Left ventricle myocardium superior (tissue), 1 donor: ENCODE measurements at places on chromosomes 16 and 17. TPM values are rescaled to one million over a fixed set of nuclear protein-coding genes. Genes with fewer than 3 reads are reported as not detected.
A peak's percentile ranks its signal among the peaks of the same experiment; 100 is the strongest.

- DNase-seq, result no peak
These were observed 309.4 kb upstream of the CDH5 start for GRCh38 chr16:66057057-66057456.

DNA sequence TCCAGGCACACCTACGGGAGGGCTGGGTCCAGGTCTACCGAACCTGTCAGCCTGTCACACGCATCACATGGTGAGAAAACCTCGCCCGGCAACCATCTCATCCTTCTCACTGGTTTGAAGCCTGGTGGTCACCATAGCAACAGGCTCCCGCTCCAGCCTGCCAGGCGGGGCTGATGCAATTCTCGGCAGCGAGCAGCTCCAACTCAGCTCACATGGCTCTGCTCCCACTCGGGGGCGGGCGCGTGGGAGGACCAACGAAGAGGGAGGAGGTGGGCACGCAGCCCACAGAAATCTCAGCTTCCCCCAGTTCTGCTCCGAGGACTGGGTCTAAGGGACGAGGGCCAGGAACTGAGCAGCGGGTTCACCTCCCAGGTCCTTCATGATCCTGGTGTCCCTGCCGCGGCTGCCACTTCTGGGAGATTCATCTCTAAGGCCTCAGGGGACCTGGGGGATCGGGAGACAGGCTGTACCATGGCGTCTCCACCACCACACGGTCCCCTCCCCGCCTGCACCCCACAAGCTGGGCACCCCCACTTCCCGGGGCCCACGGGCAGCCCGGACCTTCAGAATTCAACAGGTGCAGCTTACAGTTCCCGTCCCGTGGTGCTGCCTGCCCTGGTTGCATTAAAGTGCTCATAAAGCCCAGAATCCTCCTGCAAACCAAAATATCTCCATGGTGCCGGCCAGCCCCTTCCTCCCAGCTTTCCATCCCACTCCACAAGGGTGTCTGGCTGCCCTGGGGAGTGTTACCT is 25.8 kb downstream of the ABR start:
- peak; percentile 78 for DNase-seq

DNA sequence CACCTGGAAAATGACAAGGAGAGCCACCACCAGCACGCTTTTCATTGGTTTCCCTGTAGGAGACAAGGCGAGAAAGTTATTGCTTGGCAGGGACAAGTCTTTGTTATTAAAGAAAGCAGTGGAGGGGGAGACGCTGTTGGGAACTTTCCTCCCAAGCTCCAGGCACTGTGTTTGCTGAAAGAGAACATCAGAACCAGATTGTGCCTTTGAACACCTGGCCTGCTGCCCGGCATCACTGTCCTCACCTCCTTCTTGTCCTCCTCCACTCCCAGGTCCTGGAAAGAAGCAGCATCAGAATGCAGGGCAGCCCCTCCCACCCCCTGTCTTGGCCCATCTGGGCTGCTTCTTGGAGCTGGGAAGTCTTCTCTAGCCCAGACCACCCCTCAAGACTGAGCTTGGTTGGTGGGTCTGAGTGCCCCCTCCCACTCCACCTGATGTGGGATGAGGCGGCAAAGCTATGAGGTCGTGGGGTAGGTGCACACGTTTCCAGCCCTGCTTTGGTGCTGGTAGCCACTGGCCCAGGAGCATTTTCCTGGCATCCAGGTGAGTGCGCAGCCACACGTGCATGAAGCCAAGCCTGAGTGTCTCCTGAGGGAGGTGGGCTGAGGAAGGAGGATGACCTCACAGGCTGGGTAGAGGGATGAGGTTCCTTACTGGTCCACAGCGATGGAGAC is 6.2 kb downstream of the CCR7 start:
- DNase-seq, result no peak

DNA sequence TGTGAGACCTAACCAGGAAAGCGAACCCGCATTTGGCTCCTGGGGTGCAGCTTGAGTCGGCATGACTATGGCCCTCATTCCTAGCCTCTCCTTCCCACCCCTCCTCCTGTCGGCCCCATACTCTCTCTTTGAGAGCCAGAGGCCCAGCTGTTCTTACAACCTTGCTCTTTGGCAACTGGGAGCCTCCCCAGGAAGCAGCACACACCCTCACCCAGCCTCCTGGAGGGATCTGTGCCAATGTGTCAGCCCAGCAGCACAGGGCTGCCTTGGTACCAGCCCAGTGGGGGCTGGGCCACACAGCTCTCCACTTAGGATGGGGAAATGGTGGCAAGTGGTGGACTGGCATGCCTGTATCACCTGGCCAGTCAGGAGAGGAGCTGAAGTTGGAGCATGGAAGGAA is 70.3 kb upstream of the LGALS9 start:
- DNase-seq, result no peak

DNA sequence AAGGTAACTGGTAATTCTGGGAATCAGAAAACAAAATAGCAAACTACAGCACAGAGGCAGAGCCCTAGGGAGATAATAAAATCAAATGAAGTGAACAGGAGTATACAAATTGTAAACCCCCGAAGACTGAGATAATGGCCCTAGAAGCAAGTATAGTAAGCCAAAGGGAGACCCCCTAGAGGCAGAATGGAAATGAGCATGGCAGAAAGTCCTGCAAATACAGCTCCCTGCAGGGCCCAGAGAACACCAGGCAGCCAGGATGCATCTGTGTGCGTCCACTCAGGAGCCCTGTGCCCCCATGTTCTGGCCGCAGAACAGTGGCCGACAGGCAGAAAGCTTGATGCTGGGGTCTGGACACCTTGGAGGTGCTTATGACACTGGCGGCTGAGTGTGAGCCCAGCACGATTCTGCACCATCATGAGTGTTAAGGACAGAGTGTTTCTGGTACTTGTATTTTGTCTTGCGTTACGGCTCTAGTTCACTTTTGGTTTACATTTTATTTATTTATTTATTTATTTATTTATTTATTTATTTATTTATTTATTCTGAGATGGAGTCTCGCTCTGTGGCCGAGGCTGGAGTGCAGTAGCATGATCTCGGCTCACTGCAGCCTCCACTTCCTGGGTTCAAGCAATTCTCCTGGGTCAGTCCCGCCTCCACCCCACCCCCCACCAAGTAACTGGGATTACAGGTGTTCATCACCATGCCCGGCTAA is 48.7 kb downstream of the RGS9 start:
- no peak for DNase-seq

DNA sequence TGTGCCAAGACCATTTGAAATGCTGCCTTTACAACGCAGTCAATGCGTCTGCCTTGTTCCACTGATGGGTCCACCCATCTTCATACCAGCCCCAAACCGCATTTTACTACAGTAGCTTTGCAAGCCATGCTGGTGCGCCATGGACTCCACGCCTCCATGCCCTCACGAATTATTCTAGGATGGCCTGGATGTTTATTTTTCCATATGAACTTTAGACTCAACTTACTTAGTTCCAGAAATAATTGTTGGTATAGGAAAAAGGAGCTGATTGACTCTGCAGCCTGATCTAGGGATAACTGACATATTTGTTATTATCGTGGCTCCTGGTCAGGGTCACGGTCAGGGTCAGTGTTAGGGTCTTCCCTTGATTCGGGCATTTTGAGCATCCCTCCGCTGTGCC is 70.0 kb upstream of the ZNF469 start:
- DNase-seq, result no peak

GRCh38 chr16:9119795-9120194 is 28.4 kb downstream of the HAPSTR1 start:
- no peak for DNase-seq

DNA sequence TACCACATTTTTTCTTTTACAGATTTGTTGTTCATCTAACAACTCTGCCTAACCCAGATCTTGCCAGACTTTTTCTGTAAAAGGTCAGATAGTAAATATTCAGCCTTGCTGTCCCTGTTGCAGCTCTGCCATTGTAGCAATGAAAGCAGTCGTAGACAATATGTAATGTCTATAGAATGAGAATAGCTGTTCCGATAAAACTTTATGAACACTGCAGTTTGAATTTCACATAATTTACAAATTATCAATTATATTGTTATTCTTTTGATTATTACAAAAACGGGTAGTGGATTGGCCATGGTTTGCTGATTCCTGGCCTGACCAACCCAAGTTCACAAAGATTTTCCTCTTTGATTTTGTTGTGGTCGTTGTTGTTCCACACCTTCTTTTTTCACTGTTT is 2.9 kb downstream of the LRRC37B start:
- no peak for DNase-seq

GRCh38 chr17:42389899-42390298 is 1.7 kb upstream of the STAT3 start:
- no peak for DNase-seq

GRCh38 chr17:74893936-74894671 is 671 bp upstream of the FADS6 start:
- DNase-seq, result no peak

- DNase-seq, result no peak
These were observed 3.5 kb upstream of the DRG2 start for GRCh38 chr17:18084256-18084655.

- DNase-seq, result no peak
These were observed 39.2 kb downstream of the CYTH1 start for GRCh38 chr17:78742901-78743300.

GRCh38 chr16:70589998-70590471 is 56.3 kb upstream of the IL34 start:
- DNase-seq, result peak; percentile 56

DNA sequence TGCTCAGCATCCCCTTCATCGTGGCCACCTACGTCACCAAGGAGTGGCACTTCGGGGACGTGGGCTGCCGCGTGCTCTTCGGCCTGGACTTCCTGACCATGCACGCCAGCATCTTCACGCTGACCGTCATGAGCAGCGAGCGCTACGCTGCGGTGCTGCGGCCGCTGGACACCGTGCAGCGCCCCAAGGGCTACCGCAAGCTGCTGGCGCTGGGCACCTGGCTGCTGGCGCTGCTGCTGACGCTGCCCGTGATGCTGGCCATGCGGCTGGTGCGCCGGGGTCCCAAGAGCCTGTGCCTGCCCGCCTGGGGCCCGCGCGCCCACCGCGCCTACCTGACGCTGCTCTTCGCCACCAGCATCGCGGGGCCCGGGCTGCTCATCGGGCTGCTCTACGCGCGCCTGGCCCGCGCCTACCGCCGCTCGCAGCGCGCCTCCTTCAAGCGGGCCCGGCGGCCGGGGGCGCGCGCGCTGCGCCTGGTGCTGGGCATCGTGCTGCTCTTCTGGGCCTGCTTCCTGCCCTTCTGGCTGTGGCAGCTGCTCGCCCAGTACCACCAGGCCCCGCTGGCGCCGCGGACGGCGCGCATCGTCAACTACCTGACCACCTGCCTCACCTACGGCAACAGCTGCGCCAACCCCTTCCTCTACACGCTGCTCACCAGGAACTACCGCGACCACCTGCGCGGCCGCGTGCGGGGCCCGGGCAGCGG is 3.2 kb downstream of the UTS2R start:
- DNase-seq, result no peak

- no peak for DNase-seq
These were observed 16.2 kb upstream of the SEZ6 start for GRCh38 chr17:29022074-29022473.

GRCh38 chr16:65476448-65476955 is 354.6 kb upstream of the CDH11 start:
- no peak for DNase-seq

DNA sequence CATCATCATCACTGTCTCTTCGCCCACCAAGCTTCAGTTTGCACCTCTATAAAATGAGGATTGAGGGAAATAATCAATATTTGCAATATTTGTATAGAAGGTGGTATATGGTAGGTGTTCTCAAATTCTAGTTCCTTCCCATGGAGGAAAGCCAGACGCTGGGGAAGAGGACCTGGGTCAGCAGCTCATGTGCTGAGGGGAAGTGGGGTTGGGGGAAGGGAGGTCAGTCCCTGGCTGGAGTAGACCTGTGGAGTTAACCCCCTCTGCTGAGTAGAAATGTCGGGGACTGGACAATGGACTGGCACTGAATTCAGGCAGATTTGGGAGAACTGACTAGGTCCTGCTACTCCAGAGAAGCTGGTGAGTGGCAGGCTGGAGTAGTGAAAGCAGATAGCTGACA is 12.8 kb upstream of the ITGB3 start:
- no peak for DNase-seq

DNA sequence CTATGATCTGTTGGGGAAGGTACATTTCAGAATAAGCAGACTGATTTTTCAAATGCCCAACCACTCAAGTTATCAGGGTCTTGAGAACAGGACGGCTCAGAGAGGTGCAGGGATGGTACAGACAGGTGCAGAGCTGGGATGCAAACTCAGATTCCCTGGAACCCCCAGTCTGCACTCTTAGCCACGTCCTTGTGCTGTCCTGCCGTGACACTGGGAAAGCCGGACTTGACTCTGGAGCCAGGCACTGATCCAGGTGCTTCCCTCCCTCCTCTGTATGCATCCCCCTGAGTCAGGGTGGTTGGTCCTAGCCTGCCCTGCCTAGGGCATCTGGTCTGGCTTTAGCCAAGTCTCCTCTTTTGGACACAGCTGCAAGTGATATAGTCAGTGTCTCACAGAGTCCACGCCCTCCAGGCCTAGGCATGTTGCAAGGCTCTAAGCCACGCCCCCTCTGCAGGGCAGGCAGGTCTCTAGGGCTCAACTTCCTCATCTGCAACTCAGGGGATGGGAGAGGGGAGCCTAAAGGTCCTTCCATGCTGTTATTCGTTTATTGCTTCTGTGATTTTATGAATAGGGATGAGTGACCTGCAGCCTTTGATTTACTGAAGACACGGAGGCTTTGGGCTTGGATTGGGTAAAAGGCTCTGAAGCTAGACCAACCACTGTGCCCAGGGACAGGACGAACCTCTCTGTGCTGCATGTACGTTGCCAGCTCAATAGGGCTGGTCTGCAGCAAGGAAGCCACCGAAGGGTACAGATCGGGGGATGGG is 97.3 kb downstream of the SDK2 start:
- peak; percentile 47 for DNase-seq

DNA sequence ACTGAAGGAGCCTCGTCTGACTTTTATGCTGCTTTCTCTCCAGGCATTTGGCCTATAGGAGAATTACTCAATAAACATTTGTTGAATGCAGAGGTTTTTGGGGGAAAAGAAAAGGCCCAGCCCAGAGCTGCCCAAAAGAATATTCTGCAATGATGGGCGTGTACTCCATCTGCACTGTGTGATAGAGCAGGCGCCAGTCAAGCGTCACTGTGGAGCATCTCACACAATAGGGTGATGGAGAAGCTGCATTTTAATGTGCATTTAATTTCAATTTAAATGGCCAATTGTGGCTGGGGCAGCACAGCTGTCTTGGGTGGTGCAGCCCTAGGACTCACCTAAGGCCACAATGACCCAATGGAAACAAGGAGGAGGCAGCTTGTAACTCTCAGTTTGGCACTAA is 20.6 kb downstream of the GLYR1 start:
- no peak for DNase-seq

- DNase-seq, result no peak
These were observed at the start of gene FBXL16 for GRCh38 chr16:705431-706188. FBXL16 (minus strand) TSS chr16:705801; CDS start chr16:697405, 8,396 bp downstream.

Gene BCL7C
- total RNA-seq, result 29.6 TPM

Gene KRTAP3-2
- not detected for total RNA-seq

Gene TBC1D3C
- not detected for total RNA-seq

Gene PRR15L
- total RNA-seq, result not detected

Gene STAC2
- 0.62 TPM for total RNA-seq

Gene ZNF594
- 7.5 TPM for total RNA-seq

Gene TSPAN10
- not detected for total RNA-seq

Gene ABCC12
- not detected for total RNA-seq

Gene ADORA2B
- total RNA-seq, result 0.57 TPM

Gene DLX4
- total RNA-seq, result not detected

Gene HAP1
- total RNA-seq, result not detected
